Heart left ventricle (tissue), 16 donors: ENCODE measurements at places on chromosomes 5 and 9. TPM values are rescaled to one million over a fixed set of nuclear protein-coding genes. Genes with fewer than 3 reads are reported as not detected.

DNA sequence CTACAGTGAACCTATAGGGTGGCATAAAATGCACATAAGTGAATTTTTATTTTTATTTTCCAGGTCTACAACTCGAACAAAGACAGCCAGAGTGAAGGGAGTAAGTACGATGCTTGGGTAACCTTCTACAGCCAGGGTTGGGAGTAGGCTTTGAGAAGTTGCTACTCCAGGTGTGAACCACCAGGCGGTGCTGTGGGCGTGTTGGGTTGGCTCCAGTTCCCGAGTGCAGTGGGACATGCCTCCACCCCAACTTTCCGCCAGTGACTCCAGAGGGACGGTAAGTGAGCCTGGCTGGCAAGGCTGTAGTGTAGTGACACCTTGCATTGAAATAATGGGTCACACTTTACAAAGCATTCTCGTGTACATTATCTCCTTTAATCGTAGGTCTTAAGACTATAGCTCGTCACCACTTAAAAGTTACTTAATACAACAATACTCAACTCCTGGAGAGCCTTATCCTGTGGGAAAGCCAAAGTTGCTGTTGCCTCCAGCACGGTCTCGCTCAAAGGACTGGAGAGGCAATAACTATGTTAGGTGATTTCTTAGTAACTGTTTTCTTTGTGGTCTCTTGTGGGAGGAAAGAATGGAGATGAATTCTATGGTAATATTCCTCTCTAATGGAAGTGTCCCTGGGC is 244.0 kb downstream of the ARHGAP26 start:
- DNase-seq, result peak; percentile 34

- no peak for DNase-seq
Measured at GRCh38 chr5:56460681-56461191, 227.6 kb upstream of the ANKRD55 start.

- no peak for DNase-seq
Measured at GRCh38 chr5:54013556-54014194, 296.7 kb downstream of the ARL15 start.

The DMRT2 gene
- total RNA-seq, result 0.12 TPM

DNA sequence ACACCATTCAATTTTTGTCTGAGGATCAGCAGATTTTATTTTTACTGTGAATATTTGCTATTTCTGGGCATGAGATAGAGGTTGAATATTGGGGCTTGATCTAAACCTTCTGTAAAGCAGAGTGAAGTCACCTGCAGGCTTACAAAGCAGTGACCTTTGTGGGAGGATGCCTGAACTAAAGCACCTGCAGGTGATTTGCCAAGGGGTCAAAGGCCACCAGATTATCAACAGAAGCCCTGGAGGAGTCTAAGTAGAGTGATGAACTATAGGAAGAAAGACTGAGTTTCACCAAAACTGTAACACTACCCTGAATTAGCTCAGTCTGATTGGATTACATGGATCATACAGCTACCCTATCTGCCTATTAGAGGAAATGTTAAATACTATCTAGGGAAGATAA is 144.3 kb upstream of the PRLR start:
- DNase-seq, result no peak

The SPAAR gene
- total RNA-seq, result 10.3 TPM

GRCh38 chr5:38780945-38781344 is 64.9 kb upstream of the OSMR start:
- peak; percentile 70 for DNase-seq

The FRRS1L gene
- total RNA-seq, result 2.5 TPM

DNA sequence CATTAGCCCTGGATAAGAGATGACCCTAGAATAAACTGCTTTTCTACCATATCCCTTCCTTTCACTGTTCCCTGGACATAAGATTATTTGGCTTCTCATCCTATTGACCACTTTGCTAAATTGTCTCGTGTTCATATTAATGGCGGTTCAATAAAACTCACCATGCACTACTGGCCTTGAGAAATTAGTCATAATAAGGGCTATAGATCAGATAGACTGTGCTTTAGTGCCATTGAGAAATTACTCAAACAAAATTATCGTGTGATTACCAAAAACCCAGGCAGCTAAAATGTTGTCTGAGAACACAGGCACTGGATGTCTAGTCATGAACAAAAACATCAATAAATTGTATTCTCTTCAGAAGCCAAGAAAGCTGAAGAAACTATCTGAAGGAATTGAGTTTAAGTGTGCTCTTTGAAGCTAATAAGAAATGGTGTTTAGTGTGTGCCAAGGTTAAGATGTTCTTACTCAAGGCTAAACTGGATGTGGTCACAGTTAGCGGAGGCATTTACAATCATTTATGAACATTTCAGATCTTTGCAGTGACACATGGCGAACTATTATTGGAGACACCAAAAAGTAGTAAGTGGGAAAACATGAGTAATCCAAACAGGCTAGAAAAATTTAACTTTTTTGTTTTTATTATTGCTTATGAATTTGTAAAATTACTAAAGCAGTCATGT is 460.4 kb upstream of the RORB start:
- no peak for DNase-seq

The MLLT3 gene
- total RNA-seq, result 13.6 TPM

GRCh38 chr5:14490309-14490711 is 91.3 kb upstream of the OTULINL start:
- DNase-seq, result no peak

DNA sequence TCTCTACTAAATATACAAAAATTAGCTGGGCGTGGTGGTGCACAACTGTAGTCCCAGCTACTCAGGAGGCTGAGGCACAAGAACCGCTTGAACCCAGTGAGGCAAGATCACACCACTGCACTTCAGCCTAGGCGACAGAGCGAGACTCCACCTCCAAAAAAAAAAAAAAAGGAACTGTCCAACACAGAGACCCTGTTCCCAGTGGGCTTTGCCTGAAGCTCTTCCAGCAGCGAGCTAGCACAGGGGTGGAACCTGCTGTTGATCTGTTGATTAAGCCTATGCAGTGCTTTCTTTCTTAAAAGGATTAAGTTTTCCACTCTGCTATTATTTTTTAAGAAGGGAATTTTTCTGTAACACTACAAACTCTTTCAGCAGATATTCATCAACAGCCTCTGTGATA is 171.0 kb upstream of the TUT7 start:
- no peak for DNase-seq

The GPR150 gene
- not detected for total RNA-seq

The CATSPER3 gene
- 0.91 TPM for total RNA-seq

The SYNPO gene
- 751 TPM for total RNA-seq

- no peak for DNase-seq
Measured at GRCh38 chr5:51383131-51384121, at the start of gene ISL1. Gene ISL1, plus strand, starts transcription at chr5:51383448. Its CDS starts 224 bp downstream, at chr5:51383672.

DNA sequence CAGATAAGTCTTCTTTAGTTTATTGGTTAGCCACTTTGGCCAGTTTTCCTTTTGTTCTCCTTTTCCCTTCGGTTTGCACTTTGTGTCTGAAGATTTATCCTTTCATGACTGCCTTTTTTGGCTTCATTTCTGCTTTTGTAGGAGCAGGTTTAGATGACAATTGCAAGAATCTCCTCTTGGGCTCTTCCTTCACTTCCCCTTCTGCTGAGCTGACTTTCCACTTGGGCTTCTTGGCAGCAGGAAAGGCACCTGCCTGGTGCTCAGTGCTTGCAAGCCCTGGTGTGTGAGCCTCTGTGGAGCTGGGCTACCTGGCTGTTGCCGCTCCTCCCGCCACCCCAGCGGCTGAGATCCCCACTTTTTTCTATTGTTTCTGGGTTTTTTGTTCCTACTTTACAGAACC is 7.3 kb downstream of the CCDC112 start:
- DNase-seq, result no peak

DNA sequence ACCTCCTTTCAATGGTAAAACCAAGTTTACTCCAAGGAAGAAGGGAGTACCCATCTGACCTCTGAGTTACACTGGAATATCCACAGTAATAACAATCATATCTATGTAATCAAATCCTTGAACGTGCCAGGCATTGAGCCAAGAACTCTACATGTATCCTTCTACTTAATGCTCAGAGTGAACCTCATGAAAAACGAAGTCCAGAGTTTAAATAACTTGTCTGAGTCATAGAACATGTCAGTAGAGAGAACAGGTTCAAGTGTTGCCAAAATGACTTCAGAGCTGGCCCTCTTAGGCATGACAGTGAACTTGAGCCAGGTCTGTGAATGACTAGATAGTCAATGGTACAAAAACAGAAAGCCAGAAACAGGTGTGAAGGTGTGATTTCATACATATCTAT is 164.1 kb upstream of the ZNF618 start:
- no peak for DNase-seq

The KIAA1958 gene
- total RNA-seq, result 5.8 TPM

DNA sequence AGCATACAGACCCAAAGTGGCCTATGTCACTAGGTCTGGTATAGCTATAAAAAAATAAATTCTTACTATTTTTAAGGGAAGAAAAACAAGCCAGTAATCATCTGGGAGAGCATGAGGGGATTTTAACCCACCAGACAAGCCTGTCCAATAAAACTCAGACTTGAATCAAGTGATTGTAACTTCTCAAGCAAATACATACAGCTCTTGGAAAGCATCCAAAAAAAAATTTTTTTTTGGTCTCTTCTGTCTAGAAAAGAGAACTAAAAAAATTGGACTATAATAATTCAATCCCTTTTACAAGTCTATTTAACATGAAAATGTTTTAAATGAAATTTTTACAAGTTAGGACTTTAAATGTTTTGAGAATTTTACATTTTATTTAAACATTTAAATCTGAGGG is 61.7 kb downstream of the FBXL17 start:
- no peak for DNase-seq

The NFIB gene
- 116 TPM for total RNA-seq

GRCh38 chr9:21657966-21658667 is 144.3 kb upstream of the MTAP start:
- DNase-seq, result no peak

- DNase-seq, result no peak
Measured at GRCh38 chr5:9782826-9783560, 152.8 kb upstream of the TAS2R1 start.

The PTGS1 gene
- 6.9 TPM for total RNA-seq
